ENCODE measurements at places on chromosomes 1 and 21.

GRCh38 chr1:58779059-58779754 is 4.6 kb downstream of the JUN start:
- no peak for DNase-seq

- no peak for DNase-seq
Measured at GRCh38 chr1:167135281-167135840, 41.5 kb downstream of the STYXL2 start.

- DNase-seq, result no peak
Measured at GRCh38 chr1:164843743-164844500, 284.9 kb downstream of the PBX1 start.

- no peak for DNase-seq
Measured at GRCh38 chr1:187911820-187912219, 1083.1 kb downstream of the PLA2G4A start.

GRCh38 chr1:1332031-1332755 is 1.1 kb downstream of the TAS1R3 start:
- no peak for DNase-seq

DNA sequence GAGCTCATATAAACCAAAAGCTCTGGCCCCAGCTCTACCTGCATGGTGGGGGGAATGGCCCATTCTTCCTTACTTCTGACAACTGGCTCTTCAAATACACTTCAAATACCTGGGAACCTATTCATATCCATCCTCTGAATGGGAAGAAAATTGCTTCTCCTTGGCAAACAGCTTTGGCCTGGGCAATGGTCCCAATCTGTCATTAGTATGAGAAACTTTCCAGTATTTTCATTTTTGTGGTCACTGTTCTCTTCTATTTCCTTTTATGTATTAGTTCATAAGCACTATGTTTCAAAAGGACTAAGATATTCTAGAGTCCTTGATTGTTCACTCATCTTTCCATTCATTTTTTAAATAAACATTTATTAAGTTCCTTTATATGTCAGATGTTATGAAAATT is 5.2 kb upstream of the HSD3B2 start:
- DNase-seq, result no peak

- DNase-seq, result no peak
Measured at GRCh38 chr1:3891329-3891865, 8.7 kb downstream of the C1orf174 start.

- DNase-seq, result no peak
Measured at GRCh38 chr1:29256394-29256793, 20.1 kb downstream of the PTPRU start.

GRCh38 chr1:182668521-182669054 is 15.8 kb downstream of the RGS8 start:
- no peak for DNase-seq

- no peak for DNase-seq
Measured at GRCh38 chr1:54952950-54953718, 27.3 kb upstream of the TMEM61 start.

- DNase-seq, result no peak
Measured at GRCh38 chr21:41213021-41213420, 45.1 kb downstream of the BACE2 start.

GRCh38 chr1:184803180-184803492 is 48.5 kb upstream of the EDEM3 start:
- no peak for DNase-seq

- DNase-seq, result no peak
Measured at GRCh38 chr1:9165396-9165795, 36.5 kb upstream of the GPR157 start.

- DNase-seq, result no peak
Measured at GRCh38 chr1:230056098-230056497, 10.9 kb upstream of the GALNT2 start.

DNA sequence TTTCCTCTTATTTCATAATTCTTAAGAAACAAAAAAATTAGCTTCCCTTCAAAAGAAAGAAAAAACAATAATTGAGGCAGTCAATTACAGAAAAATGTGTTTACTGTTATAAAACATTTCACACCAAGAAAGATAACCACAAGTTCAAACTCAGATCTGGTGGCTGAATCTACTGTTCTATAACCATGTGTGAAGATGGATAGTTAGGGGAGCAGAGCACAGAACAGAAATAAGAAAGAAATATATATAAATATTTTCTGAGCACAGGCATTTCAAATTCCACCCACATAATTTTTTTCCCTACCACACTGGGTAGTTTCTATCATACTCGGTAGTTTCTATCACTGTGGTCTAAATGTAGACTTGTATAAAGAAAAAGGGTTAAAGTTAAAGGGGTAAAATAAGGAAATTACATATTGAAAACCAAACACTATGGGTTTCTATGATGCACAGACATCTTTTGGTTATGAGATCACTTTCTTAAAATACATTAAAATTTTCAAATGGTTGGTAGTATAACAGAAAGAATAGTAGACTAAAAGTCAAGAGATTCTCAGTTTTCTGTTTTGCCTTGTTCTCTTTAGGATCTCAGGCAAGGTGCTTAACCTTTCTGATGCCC is 10.8 kb downstream of the LYST start:
- DNase-seq, result no peak

DNA sequence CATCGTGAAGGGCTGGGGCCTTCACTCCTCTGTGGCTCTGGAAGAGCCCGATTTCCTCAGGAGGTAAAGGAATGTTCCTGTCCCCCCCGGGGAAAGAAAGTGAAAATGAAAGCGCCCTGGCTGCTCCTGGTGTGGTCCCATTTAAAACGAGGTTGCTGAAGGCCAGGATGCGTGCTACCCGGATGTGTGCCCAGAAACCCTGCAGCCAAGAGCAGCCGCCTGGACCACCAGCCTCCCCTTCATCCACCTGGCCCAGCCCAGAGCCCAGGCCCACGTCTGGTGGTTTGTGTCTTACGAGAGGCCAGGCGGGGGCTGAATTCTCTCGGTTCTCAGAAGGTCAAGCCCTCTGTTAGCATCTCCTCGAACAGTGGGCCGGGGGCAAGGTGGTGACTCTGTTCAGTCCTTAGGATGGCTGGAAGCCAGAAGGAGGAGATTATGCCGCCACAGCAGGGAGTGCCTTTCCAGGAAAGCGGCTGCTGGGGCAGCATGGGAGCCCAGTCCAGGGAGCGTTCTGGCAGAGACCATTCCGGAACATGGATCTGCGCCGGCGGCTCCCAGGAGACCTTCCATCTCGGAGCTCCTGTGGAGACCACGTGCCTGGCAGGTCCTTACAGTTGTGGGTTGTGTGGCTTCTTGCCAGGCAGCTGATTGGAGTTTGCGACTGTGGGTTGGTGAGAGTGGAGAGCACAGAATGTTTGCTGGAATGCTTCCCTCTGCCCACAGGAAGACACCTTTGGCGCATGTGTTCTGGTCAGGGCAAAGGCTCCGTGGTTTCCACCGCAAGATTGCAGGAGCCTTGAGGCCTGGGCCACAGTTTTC is 1.4 kb downstream of the GUK1 start:
- DNase-seq, result no peak

GRCh38 chr1:46686255-46686654 is 14.6 kb downstream of the TEX38 start:
- DNase-seq, result no peak

DNA sequence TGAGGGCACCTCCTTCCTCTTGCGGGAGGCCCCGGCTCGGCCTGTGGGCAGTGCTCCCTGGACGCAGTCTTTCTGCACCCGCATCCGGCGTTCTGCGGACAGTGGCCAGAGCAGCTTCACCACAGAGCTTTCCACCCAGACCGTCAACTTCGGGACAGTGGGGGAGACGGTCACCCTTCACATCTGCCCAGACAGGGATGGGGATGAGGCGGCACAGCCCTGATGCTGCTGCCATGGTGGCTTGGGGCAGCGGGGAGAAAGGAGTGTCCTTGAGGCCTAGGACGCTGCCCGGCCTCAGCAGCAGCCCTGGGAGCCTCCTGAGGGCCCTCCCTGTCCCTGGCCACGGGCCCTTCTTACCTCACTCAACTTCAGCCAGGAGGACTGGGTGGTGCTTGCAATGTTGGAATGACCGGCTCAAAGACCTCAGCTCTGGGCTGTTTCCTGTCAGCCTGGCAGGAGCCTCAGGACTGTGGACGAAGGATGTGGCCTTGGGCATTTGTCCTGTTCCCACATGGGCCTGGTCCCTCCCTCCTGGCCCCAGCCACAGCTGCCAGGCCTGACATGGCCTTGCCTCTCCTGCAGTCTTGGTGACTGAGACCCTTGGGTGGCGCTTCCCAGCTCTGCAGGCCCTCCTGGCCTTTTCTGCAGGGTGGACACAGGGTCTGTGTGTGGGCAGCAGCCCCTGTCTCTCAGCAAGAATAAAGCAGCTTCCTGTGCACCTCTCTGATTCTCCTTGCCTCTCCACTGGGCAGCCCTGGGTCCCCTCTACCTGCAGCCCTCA is 45.9 kb downstream of the TRIM11 start:
- DNase-seq, result no peak

DNA sequence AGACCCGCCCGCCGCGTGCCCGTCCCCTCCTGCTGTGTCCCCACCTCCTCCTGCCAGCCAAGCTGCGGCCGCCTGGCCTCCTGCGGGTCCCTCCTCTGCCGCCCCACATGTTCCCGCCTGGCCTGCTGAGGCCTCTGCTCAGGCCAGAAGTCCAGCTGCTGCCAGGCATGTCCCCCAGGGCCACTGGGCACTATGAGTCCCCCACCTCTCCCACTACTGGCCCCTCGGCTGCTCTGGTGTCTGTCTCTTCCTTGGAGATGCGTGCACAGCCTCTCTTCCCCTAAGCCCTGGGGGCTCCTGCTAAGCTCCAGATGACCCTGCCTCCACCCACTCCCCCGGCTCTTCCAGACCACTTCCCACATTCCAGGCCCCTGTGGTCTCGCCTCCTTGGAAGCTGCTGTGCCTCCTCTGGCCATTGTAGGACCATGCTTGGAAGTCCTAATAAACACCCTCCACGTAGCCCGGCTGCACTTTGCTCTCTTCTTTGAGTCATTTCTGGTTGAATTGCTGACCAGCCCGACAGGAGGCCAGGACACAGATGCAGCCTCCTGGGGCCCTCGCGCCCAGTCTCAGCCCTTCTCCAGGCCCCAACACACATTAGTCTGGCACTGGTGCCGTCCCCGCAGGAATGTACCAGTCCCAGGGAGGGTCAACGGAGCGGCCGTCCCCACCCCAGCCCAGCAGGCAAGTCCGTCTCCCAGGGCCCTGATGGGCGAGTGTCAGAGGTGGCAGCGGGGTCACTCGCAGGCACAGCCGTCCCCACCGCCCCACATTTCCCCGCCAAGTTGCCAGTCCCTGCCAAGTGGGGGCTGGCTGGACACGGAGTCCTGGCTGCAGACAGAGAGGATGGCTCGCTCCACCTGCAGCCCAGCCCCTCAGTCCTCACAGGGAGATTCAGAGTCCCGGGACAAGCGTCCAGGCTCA is 1.1 kb downstream of the KRTAP10-12 start:
- no peak for DNase-seq

DNA sequence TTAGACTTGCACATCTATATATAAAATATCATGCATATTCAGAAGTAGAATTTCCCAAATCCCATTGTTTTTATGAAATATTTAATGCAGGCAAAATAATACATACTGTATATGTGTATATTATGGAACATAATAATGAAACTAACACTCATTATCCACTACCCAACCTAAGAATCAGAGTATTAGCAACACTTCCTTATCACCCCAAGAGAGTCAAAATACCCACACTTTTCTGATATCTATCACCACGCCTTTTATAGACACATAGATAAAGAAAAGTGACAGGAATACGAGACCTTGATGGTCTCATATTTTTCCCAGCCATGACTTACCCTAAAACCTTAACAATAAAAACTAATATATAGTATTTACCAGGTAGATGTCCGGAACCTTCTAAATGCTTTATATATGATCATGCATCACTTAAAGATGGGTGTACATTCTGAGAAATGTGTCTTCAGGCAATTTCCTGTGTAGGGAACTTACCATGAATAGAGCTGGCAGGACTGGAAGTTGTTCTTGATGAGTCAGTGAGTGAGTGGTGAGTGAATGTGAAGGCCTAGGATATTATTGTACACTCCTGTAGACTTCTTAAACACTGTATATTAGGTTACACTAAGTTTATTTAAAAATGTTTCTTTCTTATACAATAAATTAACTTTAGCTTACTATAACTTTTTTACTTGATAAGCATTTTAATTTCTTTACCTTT is 45.5 kb downstream of the TNFSF4 start:
- no peak for DNase-seq

DNA sequence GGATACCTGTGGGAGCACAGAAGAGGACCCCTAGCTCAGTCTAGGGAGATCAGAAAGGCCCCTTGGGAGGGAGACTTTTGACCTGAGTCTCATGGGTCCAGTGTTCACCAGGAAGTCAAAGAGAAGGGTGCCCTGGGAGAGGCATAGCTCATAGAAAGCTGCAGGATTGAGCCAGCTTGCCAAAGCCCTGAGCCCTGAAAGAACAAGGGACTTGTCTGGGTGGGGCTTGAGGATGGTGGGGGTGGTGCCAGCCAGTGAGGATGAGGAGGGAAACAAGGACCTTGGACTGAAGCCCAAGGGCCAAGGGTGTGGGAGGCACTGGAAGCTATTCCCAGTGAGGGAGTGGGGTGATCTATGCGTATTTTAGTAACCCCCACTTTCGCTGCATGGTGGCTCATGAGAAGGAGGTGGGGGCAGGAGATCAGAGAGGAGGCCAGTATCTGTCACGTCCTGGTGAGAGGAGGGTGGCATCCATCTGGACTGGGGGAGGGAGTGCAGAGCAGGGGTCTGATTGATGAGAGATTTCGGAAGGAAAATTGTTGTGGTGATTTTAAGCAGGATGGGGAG is 28.4 kb downstream of the DMBX1 start:
- no peak for DNase-seq

DNA sequence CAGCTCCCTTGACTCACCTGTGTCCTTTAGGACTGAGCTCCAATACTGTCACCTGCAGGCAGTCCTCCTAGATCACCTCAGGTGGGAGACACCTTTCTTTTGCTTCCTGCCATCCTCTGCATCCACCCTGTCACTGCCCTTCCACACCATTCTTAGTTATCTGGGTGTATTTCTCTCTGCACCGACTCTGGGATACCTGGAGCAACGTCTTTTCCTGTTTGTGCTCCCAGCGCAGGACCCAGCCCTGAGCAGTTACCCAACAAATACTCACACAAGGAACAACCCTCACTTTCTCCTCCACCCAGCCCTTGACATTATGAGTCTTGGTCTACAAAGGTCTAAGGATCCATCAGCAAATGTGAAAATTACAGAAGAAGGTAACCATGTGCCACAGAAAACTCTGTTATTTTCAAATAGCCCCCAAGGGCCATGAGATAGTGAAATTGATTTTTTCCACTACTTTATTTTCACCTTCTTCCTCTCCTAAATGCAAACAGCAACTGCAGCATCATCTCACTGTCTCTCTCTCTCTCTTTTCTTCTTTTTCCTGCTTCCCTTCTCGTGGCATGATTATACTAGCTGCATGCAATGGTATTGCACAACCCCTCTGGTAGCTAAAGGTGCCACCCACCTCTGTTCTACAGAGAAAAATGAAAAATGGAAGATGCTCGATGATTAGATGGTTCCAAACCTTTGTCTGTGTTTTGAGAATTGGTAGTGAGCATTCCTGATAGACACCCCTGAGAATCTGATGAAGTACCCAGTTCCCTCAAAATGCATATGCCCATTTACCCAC is 89.0 kb downstream of the MIS18A start:
- DNase-seq, result no peak

DNA sequence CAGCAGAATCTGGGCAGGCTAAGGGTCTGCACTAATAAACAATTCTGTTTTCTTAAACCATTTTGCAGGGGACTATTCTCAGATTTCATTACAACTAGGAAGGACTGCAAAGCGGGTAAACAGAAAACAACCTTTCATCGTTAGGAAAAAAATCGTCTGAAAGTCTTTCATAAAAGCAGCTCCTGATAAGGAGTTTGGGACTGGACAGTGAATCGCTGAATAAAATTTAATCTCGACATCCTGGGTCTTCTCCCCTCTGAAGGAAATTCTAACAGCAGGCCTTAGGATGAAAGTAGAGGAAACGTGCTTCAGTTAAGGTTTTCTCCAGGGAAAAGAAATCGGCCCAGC is 471 bp upstream of the MTF2 start:
- no peak for DNase-seq

All from stimulated activated CD4-positive, alpha-beta T cell treated with anti-CD3 and anti-CD28 coated beads, Interleukin-4, amount 100 ng/mL, for 1 hour (primary cell).